ENCODE measurements at places on chromosomes 5 and 9.

DNA sequence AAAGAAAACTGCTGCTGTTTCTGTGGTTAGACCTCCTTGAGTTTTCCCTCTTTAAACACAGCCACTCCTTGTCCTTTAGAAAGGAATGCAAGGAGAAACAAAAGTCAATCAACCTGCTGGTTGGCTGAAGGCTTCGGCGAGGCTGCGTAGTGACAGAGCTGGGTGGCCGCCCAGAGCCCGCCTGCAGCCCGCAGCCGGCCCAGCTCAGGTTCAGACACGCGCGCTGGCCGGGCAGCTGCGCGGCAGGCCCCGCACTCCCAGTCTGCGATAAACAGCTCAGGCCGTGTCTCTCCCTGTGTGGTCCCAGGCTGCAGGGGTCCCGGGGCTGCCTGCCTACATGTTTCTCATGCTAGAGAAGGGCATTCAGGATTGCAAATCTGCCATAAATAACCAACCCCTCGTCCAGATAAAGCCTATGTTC lies 115.4 kb downstream of the HSD17B3 start:
- DNase-seq, result no peak

GRCh38 chr5:35342664-35343063 lies 112.4 kb upstream of the PRLR start:
- DNase-seq, result no peak

DNA sequence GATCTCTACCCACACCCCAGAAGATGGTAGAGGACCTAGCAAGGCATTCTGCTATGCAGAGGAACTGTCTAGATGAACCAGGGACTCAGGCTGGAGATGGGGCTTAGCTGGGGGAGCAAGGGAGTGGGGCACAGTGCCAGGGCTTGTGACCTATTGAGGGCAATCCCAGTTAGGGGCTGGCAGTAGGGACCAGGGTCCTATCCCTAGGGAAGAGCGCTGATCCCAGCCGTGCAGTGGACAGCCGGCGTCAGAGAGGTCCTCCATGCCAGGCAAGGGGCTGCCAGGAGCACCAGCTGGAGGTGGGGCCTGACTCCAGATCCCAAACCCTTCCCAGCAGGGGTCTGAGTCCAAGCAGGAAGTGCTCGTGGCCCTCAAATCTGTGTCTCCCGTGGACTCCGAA lies 52.7 kb upstream of the NEURL1B start:
- no peak for DNase-seq

- no peak for DNase-seq
Measured at GRCh38 chr5:16467363-16468219, 2.0 kb upstream of the ZNF622 start.

- no peak for DNase-seq
Measured at GRCh38 chr5:79329453-79329852, 93.5 kb downstream of the JMY start.

GRCh38 chr5:33852837-33853236 lies 39.0 kb downstream of the ADAMTS12 start:
- no peak for DNase-seq

- no peak for DNase-seq
Measured at GRCh38 chr5:22887566-22887965, 34.4 kb upstream of the CDH12 start.

GRCh38 chr9:109242741-109243140 lies 75.7 kb upstream of the FRRS1L start:
- no peak for DNase-seq

DNA sequence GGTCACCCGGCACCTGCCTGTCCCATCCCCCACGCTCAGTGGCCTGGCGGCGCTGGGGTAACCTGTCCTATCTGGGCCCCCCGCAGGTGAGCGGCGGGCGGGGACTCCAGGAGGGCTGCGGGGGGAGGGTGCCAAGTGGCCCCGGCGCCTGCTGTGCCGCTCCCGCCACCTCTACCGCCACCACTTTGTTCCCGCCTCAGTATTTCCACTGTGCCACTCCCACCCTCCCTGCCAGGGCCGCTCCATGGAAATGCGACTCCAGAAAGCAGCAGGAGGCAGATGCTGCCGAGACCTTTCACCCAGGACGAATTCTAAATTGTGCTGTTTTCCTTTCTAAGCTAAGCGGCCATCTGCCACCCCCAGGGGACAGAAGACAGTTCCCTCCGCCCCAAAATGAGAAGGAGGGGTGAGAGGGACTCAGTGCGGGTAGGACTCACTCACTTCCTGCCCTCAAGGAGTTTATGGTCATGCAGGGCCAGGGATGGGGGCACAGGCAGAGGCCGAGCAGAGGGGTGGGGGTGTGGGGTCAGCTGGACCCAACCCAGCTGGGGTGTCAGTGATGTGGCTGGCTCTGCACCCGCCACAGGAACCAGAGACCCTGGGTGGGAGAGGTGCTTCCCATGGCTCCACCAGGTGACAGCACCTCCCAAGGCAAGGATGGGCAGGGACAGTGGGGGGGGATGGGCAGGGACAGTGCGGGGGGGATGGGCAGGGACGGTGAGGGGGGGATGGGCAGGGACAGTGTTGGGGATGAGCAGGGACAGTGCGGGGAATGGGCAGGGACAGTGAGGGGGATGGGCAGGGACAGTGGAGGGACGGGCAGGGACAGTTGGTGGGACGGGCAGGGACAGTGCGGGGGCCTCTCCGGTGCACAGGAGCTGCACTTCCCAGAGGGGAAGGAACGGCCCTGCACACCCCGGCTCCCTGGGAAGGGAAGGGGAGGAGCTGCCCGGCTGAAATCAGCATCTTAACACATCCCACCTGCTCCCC lies 17.8 kb downstream of the NOTCH1 start:
- DNase-seq, result no peak

- no peak for DNase-seq
Measured at GRCh38 chr9:2697492-2697891, 19.8 kb upstream of the KCNV2 start.

GRCh38 chr5:181218795-181219124 lies 4.3 kb upstream of the TRIM41 start:
- no peak for DNase-seq

GRCh38 chr5:142262683-142263082 lies 62.1 kb downstream of the SPRY4 start:
- DNase-seq, result no peak

DNA sequence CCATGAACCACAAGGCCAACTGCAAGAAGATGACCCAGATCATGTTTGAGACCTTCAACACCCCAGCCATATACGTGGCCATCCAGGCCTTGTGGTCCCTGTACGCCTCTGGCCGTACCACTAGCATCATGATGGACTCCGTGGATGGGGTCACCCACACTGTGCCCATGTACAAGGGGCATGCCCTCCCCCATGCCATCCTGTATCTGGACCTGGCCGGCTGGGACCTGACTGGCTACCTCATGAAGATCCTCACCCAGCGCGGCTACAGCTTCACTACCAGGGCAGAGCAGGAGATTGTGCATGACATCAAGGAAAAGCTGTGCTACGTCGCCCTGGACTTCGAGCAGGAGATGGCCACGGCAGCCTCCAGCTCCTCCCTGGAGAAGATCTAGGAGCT lies 153.7 kb downstream of the CAVIN4 start:
- no peak for DNase-seq

- no peak for DNase-seq
Measured at GRCh38 chr5:111747337-111747736, 9.7 kb downstream of the NREP start.

DNA sequence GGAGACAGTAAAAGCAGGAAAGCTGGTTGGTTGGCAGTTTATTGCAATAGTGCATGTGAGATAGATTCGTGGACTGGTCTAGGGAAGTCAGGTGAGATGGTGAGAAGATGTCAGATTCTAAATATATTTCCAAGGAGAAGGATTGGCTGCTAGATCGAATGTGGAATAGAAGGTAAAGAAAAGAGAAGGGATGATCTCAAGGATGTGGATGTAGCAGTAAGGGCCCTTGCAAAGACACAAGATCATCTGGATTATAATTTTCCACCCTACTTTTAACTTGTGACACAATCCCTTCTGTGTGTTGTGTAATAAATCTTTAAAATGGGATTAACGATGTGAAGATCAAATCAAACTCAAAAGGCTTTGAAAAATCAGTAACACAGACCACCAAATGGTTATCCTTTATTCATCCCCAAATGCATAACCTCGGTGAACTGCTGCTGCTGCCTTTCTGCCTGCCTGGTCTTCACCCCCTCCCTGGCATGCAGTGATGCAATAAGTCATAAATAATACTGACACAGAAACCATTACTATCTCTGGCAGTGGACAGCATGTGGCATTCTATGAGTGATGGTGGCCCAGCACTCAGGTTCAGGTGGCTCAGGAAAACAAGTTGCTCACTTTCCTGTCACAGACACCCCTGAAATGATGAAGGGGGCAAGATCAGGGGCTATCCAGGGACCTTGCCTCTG lies 178.4 kb downstream of the FAM114A2 start:
- no peak for DNase-seq

DNA sequence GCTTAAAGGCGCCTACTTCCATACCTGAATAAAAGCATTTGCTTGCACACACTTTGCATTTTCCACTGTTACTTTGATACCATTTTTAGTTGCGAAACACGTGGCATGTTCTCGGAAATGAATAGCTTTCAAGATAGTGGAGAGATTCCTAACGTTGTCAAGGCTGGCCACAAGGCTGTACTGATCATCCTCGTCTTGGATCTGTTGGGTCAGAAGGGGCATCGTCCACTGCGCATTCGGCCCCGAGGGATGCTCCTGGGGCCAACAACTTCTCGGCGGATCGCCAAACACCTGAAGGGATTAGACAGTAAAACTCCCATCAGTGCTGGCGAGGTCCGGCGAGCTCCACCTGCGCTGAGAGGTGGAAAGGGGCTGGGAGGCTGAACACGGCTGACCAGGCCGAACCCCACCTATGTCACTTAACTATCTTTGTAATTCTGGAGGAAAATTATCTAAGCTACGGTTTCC lies 599 bp downstream of the RAD1 start:
- DNase-seq, result no peak

GRCh38 chr5:96932026-96932425 lies 3.9 kb upstream of the LNPEP start:
- DNase-seq, result no peak

DNA sequence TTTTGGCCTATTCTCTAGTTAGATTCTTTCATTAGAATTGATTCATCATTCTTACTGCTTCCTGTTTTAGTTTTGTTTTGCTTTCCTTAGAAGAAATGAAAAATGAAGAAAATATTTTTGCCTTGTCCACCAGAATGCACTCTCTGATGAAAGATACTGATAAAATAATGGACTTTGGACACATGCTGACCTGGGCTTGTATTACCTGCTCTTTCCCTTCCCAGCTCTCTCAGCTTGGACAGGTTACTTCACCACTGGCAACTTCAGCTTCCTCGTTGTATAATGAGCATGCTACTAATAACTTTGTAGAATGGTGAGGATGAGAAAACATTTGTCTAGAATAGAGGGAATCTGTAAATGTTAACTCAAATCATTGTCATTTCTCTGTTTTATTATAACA lies 1468.1 kb upstream of the WWC1 start:
- no peak for DNase-seq

DNA sequence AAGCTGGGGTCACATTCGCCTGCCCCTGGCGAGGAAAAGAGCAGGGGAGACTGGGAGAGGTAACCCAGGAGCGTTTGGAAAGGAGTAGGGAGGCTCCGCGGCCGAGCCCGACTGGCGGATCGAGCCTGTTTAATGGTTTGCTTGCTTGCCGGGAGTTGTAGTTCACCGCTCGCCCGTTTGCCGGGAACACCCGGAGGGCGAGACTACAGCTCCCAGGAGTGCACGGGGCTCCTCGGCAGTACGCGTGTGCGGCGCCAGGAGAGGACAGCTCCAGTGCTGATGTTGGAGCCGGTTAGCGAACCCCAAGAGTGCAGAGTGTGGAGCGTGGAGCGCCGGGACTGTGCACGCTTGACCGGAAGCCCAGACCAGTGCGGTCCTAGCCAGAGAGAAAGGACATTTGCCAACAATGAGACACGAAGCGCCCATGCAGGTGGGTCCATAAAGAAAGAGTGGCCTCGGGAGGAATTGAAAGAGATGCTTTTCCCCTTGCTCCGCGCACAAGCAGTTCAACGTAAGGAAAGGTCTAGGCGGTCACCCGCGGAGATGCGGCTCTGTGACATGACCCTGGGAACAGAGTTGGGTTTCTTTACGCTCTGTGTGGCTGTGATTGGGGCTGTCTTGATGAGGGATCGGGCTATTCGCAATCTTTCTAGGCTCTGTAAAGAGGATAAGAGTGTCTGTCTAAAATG lies at the start of gene RAB3C:
RAB3C (plus strand) TSS at position 273 of the 689 bp plus-strand sequence; CDS start at position 407, 134 bp downstream.
- no peak for DNase-seq

DNA sequence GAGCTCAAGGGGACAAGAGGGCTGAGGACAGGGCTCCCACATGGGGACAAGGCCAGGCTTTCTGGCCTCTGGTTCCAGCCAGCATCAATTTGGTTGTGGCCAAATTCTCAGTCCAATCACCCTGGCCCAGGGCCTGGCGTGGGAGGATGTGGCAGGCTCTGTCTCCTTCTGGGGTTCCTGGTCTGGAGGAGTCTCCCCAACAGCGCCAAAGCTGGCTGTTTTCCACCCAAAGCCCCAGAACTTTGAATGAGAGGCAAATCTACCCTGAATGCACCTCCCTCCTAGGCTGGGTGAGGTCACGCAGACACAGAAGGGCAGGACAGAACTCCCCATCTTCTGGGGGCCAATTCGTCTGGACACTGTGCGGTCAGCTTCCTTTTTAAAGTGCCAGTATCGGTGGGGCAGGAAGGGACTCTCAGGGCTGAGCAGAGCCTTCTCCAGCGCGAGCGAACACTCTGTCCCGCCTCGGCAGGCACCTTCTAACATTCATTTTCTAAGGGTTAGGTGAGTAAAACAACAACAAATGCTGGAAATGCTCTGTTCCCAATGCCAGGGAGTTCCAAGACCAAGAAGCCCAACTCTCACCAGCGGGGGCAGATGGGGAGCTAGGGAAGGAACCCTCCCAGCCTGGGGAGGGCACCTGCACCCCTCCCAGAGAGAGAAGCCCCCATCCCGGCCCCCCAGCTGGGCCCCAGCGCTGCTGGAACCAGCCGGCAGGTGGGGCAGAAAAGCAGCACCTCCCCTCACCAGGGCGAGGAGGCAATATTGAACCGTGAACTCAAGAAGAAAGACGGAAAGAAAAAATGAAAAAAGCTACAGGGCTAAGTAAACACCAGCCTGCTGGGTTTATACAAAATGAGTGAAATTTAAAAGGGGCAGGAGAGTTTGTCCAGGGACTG lies 3.7 kb upstream of the DPM2 start:
- no peak for DNase-seq

DNA sequence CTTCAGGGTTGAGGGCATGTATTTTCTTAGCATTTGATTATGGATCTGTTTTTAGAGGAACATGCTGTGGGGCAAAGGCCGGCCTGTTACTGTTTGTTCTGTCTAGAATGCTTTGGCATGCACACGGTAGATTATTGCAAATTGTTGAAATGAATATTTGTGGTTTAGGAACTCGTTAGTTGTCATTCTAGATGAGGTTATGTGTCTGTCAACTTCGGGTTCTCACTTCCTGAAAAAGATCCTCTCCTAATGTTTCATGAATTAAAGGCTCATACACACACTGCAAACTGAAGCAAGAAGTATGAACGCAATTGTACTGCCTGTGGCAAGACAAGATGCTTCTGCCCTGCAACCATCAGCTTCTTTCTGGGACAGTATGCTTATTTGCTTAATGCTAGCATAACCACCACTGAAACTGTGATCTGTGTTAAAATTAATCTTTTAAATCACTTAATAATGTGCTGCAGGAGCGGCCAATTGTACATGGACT lies 99.6 kb downstream of the BASP1 start:
- no peak for DNase-seq

Measured in effector memory CD8-positive, alpha-beta T cell (primary cell).